Fibroblast of lung (primary cell): ENCODE measurements at places on chromosomes 5 and 9. TPM values are rescaled to one million over a fixed set of nuclear protein-coding genes. Genes with fewer than 3 reads are reported as not detected.

The SARDH gene
- 4.8 and 9.0 TPM in 2 replicates for total RNA-seq

The PCDHGA1 gene
- 1.0 and 1.8 TPM in 2 replicates for total RNA-seq

The PLPP7 gene
- 8.2 and 9.4 TPM in 2 replicates for total RNA-seq

The FRRS1L gene
- total RNA-seq, result 0.17 and 0.26 TPM in 2 replicates

The ZNG1F gene
- total RNA-seq, result 3.8 and 3.9 TPM in 2 replicates

The PCSK1 gene
- not detected in 2 replicates for total RNA-seq

The BAAT gene
- not detected in 2 replicates for total RNA-seq

The PCDHGB6 gene
- 3.9 and 4.3 TPM in 2 replicates for total RNA-seq

The FAT2 gene
- under 0.01 TPM in 2 replicates for total RNA-seq

The IFNB1 gene
- total RNA-seq, result under 0.01 and 0.17 TPM in 2 replicates

The GDNF gene
- total RNA-seq, result 0.51 and 0.83 TPM in 2 replicates

The SLC6A19 gene
- not detected in 2 replicates for total RNA-seq

The ENHO gene
- under 0.01 TPM in 1 of 2 replicates, not detected in the other for total RNA-seq

The SH3RF2 gene
- 0.26 and 1.2 TPM in 2 replicates for total RNA-seq
